ENCODE measurements at places on chromosomes 1 and 21. TPM values are rescaled to one million over a fixed set of nuclear protein-coding genes. Genes with fewer than 3 reads are reported as not detected.

ZBTB21 gene
- 10.6 TPM for total RNA-seq

PAFAH2 gene
- 4.2 TPM for total RNA-seq

LZIC gene
- 30.5 TPM for total RNA-seq

RASSF5 gene
- 17.4 TPM for total RNA-seq

TSHB gene
- total RNA-seq: not detected

All from right cardiac atrium (tissue), 5 donors.